ENCODE measurements at places on chromosomes 5 and 9.

DNA sequence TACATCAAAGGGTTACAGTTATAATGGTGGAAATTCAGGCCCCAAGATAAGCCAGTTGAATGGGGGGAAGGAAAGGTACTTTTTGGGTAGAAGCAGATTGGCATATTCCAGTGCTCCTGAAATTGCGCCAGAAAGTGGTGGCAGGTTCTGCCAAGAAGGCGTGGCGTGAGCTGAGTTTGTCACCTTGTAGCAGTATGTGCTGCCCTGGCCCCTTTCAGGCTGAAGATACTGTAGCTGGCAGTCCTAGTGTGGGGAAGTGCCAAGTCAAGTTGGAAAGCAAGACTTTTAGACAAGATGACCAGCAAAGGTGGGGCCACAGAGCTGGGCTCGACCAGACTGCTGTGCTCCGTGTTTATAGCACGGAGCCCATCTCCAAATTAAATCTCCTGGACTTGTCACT, 133.6 kb upstream of the GLRA1 start:
- no peak for DNase-seq

DNA sequence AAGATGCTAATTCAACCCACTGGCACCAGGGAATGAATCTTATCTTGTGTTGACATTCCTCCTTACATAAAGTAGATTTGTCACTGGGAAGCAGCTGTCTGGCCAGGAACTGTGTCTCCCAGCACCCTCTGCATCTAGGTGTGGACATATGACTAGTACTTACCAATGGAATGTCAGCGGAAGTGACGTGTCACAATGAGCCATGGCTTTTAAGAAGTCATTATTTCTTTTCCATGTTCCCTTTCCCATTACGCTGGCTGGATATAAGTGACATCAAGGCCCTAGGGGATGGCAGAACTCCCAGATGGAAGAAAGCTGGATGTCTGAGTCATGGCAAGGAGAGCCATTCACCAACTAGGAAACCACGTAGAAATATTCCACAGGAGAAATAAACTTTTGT, 84.7 kb upstream of the MAST4 start:
- DNase-seq: no peak

DNA sequence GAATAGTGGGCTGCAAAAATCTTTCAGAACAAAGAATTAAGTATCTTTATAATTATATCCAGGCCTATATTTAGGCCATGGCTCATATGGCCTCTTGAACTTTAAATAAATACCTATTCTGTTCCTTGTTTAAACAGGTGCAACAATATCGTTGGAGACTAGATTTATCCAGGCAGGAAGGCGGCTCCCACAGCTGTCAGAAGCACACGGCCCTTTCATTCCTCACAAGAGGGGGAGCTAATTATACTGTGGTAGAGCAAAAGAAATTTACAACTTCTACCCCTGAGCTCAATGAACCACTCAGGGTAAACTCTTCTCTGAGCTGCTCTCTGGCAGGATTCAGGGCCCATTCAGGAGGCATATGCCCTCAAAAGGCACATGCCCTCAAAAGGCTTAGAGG, 31.3 kb downstream of the TMEM174 start:
- DNase-seq: no peak

GRCh38 chr5:82911910-82912309, 165.3 kb downstream of the TMEM167A start:
- no peak for DNase-seq

- DNase-seq: no peak
Observed at GRCh38 chr5:162193012-162193411, 125.4 kb downstream of the GABRG2 start.
